ENCODE measurements at places on chromosomes 13 and 19.

GRCh38 chr13:23724196-23724970 lies 154.2 kb downstream of the TNFRSF19 start:
- no peak for DNase-seq

DNA sequence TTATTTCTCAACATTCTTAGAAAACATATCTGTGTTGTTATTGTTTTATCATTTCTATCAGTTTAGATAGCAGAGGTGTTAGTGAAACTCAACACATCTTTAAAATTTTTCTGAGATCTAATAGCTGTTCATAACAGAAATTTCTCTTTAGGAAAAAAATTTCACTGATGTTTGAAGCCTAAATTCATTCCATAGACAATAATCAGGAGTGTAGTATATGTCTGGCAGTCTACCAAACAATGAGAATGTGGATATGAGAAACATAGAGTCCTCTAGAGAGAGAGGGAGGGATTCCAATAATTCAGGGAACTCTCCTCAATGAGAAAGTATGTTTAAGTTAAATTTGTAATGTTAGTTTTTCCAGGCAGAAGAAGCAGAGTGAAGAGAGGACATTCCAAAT lies 118.2 kb upstream of the EDNRB start:
- no peak for DNase-seq

DNA sequence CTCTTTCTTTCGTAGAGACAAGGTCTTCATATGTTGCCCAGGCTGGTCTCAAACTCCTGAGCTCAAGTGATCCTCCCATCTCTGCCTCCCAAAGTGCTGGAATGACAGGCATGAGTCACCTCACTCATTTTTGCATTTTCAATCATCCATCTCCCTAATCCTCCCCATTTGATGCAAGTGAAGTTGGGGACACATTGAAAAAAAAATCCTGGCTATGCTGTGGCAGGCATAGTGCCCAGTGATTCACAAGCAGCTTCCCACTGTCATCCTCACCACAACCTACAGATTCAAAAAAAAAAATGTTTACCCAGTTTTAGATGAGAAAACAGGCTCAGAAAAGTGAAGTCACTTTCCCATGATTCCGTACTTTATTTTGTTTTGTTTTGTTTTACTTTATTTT lies 44.7 kb upstream of the USP29 start:
- no peak for DNase-seq

GRCh38 chr13:20702915-20703779 lies at the start of gene IL17D:
Gene IL17D, plus strand, starts transcription at chr13:20703699. Its CDS starts 303 bp downstream, at chr13:20704002.
- DNase-seq: no peak

DNA sequence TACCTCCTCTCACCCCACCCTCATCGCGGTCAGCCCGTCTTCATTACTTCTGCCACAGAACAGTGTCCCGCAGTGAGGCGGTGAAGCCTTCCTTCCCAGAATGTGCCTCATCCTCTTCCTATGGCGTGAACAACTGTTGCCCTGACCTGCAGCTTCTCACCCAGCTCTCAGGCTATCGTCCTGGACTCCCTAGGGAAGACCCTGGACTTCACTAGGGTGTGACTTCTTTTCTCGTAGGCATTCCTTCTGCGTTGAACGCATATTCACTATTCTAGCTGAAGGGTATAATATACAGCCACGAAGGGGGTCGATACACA lies 982 bp downstream of the ZNF865 start:
- no peak for DNase-seq

GRCh38 chr13:44306371-44307192 lies 67.0 kb upstream of the SERP2 start:
- peak; percentile 98 for DNase-seq

- no peak for DNase-seq
These were observed 58.4 kb upstream of the UQCRFS1 start for GRCh38 chr19:29271341-29271740.

- DNase-seq: no peak
These were observed 209.9 kb downstream of the COL4A1 start for GRCh38 chr13:110097013-110097412.

DNA sequence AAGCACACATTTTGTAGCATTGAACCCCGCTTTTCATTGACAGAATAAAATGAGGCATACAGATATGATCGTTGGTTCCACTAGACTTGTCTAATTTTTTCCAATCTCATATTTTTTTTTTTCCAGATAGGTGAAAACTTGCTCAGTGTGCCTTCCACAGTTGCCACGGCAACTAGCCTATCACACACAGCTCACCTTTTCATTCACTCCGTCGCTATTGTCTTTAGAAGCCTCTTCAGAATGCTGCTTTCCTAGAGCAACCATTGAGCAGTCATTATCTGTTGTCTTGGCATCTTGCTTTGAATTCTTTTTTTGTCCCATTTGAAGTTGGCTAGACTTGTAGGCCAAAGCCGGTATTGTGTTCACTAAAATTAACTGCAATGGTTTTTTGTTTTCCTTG lies 37.7 kb upstream of the ESD start:
- no peak for DNase-seq

- DNase-seq: no peak
These were observed 19.2 kb upstream of the SPACA4 start for GRCh38 chr19:48587387-48587786.

- no peak for DNase-seq
These were observed 3.3 kb downstream of the GPX4 start for GRCh38 chr19:1106841-1107660.

DNA sequence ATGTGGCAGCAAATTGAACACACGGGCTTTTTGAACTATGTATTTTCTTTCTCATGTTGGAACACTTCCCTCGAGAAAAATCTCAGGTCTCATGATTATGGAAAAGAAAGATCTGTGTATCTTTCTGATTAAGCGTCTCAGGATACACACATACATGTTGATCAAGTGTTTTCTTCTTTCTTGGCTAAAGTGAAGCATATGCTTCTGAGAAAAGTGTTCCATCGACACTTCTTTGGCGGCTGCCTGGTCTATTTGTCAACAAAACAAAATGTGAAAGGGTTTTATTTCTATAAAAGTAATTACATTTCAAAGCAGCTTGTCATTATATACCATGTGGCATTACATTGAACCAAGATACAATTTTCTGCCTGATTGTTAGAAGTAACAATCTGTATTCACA lies 157.5 kb downstream of the DLEU7 start:
- no peak for DNase-seq

GRCh38 chr13:46342538-46342937 lies 44.5 kb downstream of the RUBCNL start:
- no peak for DNase-seq
